ENCODE measurements at places on chromosomes 1 and 21.

DNA sequence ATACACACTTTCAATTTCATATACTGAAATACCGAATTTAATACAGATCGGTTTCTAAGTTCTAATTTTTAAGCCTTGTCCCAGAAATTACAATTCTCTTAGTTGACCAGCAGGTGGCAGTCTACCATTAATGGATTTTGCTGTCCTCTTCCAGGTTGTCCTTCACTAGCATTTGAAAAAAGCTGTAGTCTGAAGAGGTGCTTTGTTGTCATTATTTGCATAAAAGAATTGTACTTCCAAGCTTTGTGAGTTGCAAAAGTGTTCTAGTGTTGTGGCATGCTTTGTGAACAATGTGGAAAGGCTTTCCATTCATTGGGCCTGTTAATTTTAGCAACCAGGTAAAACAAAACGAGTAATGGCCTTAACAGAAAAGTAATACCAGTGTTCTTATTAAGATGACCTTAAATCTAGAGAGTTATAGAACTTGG is 193.6 kb downstream of the RPS6KC1 start:
- H3K4me3 ChIP-seq: no peak overlapping the region
- no peak overlapping the region for H3K27ac ChIP-seq
- no peaks in the 10 kb centered on the region for H3K27me3 ChIP-seq
- H3K4me1 ChIP-seq: no peaks in the 10 kb centered on the region
- no peak for DNase-seq

GRCh38 chr21:14989359-14989758 is 75.4 kb downstream of the NRIP1 start:
- no peak overlapping the region for H3K27ac ChIP-seq
- no peaks in the 10 kb centered on the region for H3K27me3 ChIP-seq
- H3K4me3 ChIP-seq: no peak overlapping the region
- no peaks in the 10 kb centered on the region for H3K36me3 ChIP-seq

DNA sequence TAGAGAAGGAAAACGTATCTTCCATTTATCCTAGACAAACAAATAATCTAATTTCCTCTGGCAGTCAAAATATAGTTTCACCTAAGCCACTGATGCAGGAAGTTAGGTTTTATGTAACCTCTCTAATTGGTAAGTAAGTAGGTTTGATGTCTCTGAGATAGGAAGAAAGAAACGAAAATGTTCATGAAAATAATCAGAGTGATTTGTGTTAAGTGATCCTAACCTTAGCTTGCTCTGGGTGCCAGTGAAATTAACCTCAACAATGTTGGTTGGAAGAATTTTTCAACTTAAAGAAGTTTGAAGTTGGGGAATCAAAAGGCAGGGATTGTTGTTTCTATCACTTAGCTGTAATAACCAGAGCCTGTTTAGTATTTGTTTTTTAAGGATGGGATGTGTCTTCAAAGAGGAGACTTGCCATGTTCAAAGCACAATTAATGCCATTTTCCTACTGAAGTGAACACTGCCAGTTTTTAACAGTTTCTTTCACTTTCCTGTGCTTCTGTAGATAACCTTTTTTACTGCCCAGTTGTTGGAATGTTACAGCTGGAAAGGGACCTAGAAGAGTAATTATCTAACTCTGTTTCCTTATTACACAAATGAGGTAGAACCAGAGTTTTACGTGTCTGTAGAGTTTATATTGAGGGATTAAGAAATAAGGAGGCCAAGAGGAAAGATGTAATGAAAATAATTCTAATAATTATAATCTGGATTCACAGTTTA is 18.4 kb downstream of the HIPK1 start:
- H3K4me1 ChIP-seq: no peaks in the 10 kb centered on the region
- no peak overlapping the region for H3K4me3 ChIP-seq
- DNase-seq: no peak
- no peaks in the 10 kb centered on the region for H3K27me3 ChIP-seq

- H3K4me3 ChIP-seq: no peak overlapping the region
- no peaks in the 10 kb centered on the region for H3K36me3 ChIP-seq
- H3K27me3 ChIP-seq: no peaks in the 10 kb centered on the region
- no peaks in the 10 kb centered on the region for H3K4me1 ChIP-seq
- DNase-seq: no peak
Observed at GRCh38 chr1:168759077-168759476, 30.1 kb upstream of the DPT start.

GRCh38 chr1:182617014-182617429 is 12.8 kb upstream of the RGS16 start:
- H3K27me3 ChIP-seq: no peaks in the 10 kb centered on the region
- peaks cover 3% of the 10 kb centered on the region for H3K4me1 ChIP-seq
- no peak overlapping the region for H3K4me3 ChIP-seq
- no peak overlapping the region for H3K27ac ChIP-seq
- DNase-seq: no peak

- H3K27ac ChIP-seq: no peak overlapping the region
- H3K4me3 ChIP-seq: no peak overlapping the region
- H3K4me1 ChIP-seq: no peaks in the 10 kb centered on the region
Observed at GRCh38 chr1:56491441-56491840, 87.9 kb downstream of the PLPP3 start.

DNA sequence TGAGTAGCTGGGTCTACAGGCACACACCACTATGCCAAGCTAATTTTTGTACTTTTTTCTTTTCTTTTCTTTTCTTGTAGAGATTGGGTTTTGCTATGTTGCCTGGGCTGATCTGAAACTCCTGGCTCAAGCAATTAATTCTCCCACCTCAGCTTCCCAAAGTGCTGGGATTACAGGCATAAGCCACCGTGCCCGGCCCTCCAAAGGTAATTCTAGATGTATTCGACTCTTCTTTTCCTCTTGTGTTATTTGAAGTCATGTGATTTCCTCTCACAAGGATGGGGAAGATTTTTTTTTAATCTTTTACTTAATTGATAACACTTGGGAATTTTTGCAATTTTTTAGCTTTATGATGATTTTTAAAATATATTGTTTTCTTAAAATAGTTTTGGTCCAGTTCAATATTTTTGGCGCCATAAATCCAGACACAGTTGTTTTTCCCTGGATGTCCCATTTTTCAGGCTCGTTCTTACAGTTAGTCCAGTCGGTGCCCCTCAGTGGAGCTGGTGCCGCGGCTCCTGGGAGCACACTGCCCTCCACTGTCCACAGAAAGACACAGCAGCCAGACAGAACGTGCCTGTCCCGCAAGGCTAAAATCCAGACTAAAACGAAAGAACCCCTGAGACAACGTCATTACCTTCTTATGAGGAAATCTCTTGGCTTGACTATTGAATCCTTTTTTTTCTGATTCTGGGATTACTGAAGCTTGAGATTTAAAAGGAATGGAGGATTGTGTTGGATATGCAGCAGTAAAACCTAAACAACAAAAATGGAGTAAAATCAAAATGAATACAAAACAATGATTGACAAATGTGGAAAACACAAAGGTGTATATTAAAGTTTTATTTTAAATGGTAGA is 22.4 kb downstream of the STPG1 start:
- H3K4me1 ChIP-seq: no peaks in the 10 kb centered on the region
- peak overlapping the region; percentile 82 for H3K27ac ChIP-seq
- no peaks in the 10 kb centered on the region for H3K36me3 ChIP-seq
- H3K27me3 ChIP-seq: no peaks in the 10 kb centered on the region
- no peak overlapping the region for H3K4me3 ChIP-seq
- DNase-seq: peak; percentile 73

DNA sequence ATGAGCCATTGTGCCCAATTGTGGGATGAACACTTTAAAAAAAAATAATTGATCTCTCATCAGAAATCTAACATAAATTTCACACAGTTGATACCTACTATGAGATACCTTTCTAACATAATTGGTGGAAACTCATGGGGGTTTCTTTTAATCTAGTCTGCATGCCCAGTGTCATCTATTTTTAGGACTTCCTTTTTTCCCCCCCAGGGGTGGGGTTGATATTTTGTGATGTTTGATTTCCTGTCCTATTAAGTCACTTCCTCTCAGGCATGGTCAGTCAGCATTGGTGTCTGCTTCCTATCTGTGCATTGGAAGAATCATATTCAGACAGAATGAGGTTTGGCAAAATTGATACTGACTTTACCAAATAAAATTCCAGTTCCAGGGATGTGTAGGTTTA is 21.5 kb downstream of the NFYC start:
- no peak for DNase-seq
- H3K36me3 ChIP-seq: no peaks in the 10 kb centered on the region
- no peaks in the 10 kb centered on the region for H3K27me3 ChIP-seq
- peak overlapping the region; percentile 41 for H3K27ac ChIP-seq
- H3K4me1 ChIP-seq: peaks cover 8% of the 10 kb centered on the region

- no peaks in the 10 kb centered on the region for H3K36me3 ChIP-seq
- H3K27ac ChIP-seq: no peak overlapping the region
- DNase-seq: no peak
- H3K4me1 ChIP-seq: no peaks in the 10 kb centered on the region
Observed at GRCh38 chr1:195748969-195749368, 859.3 kb downstream of the KCNT2 start.
